PC-9 (cell line): ENCODE measurements at places on chromosomes 3 and 15.

- H3K36me3 ChIP-seq: no peaks in the 10 kb centered on the region
- no peaks in the 10 kb centered on the region for H3K27me3 ChIP-seq
- no peak overlapping the region for H3K27ac ChIP-seq
- H3K4me3 ChIP-seq: no peak overlapping the region
- no peaks in the 10 kb centered on the region for H3K4me1 ChIP-seq
Observed at GRCh38 chr3:131630807-131631206, 128.0 kb upstream of the MRPL3 start.

- no peaks in the 10 kb centered on the region for H3K27me3 ChIP-seq
- H3K4me3 ChIP-seq: no peak overlapping the region
- no peak overlapping the region for H3K27ac ChIP-seq
- no peaks in the 10 kb centered on the region for H3K4me1 ChIP-seq
- H3K36me3 ChIP-seq: no peaks in the 10 kb centered on the region
Observed at GRCh38 chr3:5103743-5104142, 18.3 kb upstream of the ARL8B start.

- H3K4me3 ChIP-seq: no peak overlapping the region
- no peak overlapping the region for H3K27ac ChIP-seq
- H3K27me3 ChIP-seq: no peaks in the 10 kb centered on the region
- no peak for DNase-seq
- H3K4me1 ChIP-seq: no peaks in the 10 kb centered on the region
Observed at GRCh38 chr3:188506446-188506845, 352.5 kb downstream of the LPP start.

GRCh38 chr15:28900041-28900891, 14.5 kb downstream of the APBA2 start:
- peaks cover 63% of the 10 kb centered on the region for H3K27me3 ChIP-seq
- no peak overlapping the region for H3K27ac ChIP-seq
- no peaks in the 10 kb centered on the region for H3K4me1 ChIP-seq
- DNase-seq: no peak
- H3K36me3 ChIP-seq: no peaks in the 10 kb centered on the region
- no peak overlapping the region for H3K4me3 ChIP-seq

- DNase-seq: no peak
- H3K4me3 ChIP-seq: no peak overlapping the region
- no peaks in the 10 kb centered on the region for H3K4me1 ChIP-seq
- peaks cover 31% of the 10 kb centered on the region for H3K27me3 ChIP-seq
- H3K36me3 ChIP-seq: no peaks in the 10 kb centered on the region
- H3K27ac ChIP-seq: no peak overlapping the region
Observed at GRCh38 chr15:52857937-52858781, 68.0 kb upstream of the ONECUT1 start.

DNA sequence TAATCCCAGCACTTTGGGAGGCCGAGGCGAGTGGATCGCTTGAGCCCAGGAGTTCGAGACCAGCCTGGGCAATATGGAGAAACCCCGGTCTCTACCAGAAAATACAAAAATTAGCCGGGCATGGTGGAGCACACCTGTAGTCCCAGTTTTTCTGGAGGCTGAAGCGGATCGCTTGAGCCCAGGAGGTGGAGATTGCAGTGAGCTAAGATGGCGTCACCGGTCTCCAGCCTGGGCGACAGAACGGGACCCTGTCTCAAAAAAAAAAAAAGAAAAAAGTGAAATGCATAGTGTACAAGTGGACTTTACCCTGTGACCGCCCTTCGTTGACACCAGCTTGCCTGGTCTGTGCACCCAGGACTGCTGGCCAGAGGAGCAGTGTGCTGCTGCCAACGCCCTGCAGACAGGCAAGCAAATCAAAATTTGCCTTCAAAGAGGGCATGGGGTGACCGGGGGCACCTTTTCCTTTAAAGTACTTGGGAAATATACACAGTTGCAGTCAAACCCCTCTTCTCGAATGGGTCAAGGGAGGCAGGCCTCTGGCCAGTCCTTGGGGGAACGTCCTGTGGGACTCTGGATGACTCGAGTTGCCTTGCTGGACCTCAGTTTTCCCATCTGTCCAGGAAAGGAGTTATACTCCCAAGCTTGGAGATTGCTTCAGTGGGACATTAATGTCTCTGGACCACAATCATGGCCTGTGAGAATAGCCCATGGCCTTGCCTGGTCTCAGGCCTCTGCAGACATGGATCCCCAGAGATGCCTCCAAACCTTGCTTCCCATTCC, 1.0 kb downstream of the XYLB start:
- 0 out of 2 replicates have a peak, but pooled peaks cover 5% of the 10 kb centered on the region for H3K36me3 ChIP-seq
- no peak for DNase-seq
- no peak overlapping the region for H3K27ac ChIP-seq
- H3K27me3 ChIP-seq: no peaks in the 10 kb centered on the region
- H3K4me3 ChIP-seq: peak overlapping the region; percentile 81

- peak overlapping the region; percentile 47 for H3K27ac ChIP-seq
- H3K4me3 ChIP-seq: no peak overlapping the region
- H3K27me3 ChIP-seq: no peaks in the 10 kb centered on the region
- peaks cover 22% of the 10 kb centered on the region for H3K4me1 ChIP-seq
- no peaks in the 10 kb centered on the region for H3K36me3 ChIP-seq
Observed at GRCh38 chr3:5143464-5143863, 21.4 kb downstream of the ARL8B start.

DNA sequence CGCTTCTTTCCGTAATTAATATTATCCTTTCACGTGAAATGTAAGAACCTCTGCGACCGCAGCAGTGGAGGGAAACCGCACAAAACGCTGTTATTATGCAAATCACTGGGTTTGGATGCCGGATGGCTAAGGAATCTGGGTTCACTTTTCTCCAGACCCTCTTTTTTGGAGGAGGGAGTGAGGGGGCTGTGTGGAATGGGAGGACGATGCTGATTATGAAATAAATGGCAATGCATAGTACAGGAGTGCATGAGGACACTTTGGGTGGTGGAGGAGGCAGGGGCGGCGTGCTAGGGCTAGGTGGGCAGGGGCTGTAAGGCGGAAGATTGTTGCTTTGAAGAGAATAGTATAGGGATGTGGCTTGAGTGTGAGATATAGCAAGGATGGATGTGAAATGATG, 1.8 kb downstream of the CADM2 start:
- H3K36me3 ChIP-seq: no peaks in the 10 kb centered on the region
- H3K4me1 ChIP-seq: no peaks in the 10 kb centered on the region; the same call in 1 of the 2 replicates

DNA sequence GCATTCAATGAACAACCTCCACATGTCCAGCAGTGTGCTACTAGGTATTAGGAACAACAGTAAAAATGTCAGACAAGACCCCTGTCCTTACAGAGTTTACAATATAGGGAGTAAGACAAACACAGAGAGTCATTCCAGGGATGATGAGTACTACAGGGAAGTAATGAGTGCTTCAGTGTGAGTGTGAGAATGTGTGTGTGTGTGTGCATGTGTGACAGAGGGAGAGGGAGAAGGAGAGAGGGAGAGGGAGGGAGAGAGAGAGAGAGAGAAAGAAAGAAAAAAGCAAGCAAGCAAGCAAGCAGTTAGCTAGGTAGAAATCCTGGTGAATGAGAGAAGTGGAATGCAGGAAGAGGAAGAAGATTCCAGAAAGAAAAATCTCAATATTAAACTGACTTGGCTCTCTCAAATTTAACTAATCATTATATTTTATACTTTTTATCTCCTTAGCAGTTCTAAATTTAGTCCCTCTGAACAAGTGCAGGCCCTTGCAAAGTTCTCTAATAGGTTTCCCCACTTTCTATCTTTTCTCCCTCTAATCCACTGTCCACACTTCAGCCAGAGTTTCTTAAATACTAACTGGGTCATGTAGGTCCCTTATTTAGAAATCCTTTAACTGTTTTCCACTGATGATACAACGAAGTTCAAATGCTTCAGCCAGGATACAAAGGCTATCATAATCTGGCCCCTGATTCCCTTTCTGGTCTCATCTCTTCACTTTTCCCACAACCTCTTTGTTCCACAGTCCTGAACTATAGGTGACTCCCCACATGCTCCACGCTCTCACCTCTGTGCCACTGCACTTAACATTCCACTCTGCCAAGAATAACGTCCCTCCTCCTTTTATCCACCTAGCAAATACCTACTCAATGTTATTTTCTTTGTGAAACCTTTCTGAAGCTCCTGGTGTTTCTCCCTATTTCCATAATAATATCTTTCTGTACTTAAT, 10.3 kb downstream of the DCBLD2 start:
- no peak overlapping the region for H3K27ac ChIP-seq
- H3K4me1 ChIP-seq: peaks cover 37% of the 10 kb centered on the region
- H3K36me3 ChIP-seq: peaks cover 38% of the 10 kb centered on the region
- no peak for DNase-seq
- no peak overlapping the region for H3K4me3 ChIP-seq
- H3K27me3 ChIP-seq: no peaks in the 10 kb centered on the region

DNA sequence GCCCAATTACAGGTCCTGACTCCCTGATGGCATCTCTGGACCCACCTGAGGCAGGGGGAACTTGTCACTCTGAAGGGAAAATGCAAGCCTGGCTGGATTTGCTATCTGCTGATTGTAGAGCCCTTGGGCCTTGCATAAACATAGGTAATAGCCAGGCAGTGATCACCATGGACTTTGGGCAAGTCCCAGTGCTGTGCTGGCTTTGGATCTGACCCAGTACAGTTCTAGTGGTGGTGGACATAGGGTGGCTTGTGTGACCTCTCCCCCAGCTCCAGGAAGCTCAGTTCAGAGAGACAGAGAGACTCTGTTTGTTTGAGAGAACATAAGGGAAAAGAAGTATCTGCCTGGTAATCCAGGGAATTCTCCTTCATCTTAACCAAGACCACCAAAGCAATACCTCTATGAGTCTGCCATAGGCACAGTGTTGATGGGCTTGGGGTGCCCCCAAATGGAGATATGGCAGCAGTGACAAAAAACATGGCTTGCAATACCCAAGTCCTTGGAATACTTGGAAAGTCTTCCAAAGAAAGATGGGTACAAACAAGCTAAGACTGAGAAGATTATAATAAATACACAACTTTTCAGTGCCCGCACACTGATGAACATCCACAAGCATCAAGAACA, 348.5 kb downstream of the PYDC2 start:
- no peak for DNase-seq
- no peaks in the 10 kb centered on the region for H3K4me1 ChIP-seq
- no peak overlapping the region for H3K27ac ChIP-seq
- H3K36me3 ChIP-seq: no peaks in the 10 kb centered on the region
- no peak overlapping the region for H3K4me3 ChIP-seq
- no peaks in the 10 kb centered on the region for H3K27me3 ChIP-seq

DNA sequence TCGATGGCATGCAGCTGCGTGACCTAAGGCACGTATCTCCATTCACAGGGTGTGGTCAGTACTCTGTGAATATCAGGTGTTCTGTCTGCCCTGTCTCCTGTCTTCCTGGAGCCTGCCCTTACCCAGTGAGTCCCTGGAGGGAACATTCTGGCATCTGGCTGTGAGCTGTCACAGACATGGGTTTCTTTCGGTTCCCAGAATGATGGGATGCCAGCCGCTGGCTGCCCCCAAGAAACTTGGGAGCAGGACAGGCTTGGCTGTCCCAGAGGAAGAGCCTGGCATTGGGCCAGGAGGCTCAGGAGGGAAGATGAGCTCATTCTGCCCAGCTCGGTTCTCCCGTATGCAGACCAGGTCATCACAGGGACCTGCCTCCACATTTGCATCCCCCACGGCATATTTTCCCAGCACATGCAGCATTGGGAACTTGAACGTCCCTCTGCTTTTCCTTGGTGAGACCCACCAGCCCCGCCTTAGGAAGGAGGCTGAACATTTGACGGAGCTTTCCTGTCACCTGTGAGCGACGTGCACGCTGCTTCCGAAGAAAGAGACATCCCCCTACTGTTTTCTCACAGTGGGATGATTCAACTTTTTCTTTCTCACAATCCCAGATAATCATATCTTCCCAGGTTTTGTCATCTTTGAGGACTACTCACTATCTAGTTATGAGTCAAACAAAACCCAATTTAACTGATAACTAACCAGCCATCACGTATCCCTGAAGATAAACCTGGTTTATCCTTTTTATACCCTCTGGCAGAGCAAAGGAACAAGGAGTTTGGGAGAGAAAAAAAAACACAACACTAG, 22.0 kb upstream of the PGPEP1L start:
- H3K4me1 ChIP-seq: no peaks in the 10 kb centered on the region
- H3K4me3 ChIP-seq: no peak overlapping the region
- no peak overlapping the region for H3K27ac ChIP-seq
- no peak for DNase-seq
- no peaks in the 10 kb centered on the region for H3K36me3 ChIP-seq

GRCh38 chr3:59285560-59285959, 235.7 kb upstream of the CFAP20DC start:
- no peaks in the 10 kb centered on the region for H3K36me3 ChIP-seq
- no peak overlapping the region for H3K4me3 ChIP-seq
- H3K27me3 ChIP-seq: peaks cover 4% of the 10 kb centered on the region; the same call in 1 of the 2 replicates
- no peaks in the 10 kb centered on the region for H3K4me1 ChIP-seq
- DNase-seq: no peak

- no peak overlapping the region for H3K27ac ChIP-seq
- no peaks in the 10 kb centered on the region for H3K36me3 ChIP-seq
- no peak for DNase-seq
- H3K4me3 ChIP-seq: no peak overlapping the region
- H3K27me3 ChIP-seq: no peaks in the 10 kb centered on the region
Observed at GRCh38 chr15:57198654-57199291, 177.5 kb upstream of the CGNL1 start.

DNA sequence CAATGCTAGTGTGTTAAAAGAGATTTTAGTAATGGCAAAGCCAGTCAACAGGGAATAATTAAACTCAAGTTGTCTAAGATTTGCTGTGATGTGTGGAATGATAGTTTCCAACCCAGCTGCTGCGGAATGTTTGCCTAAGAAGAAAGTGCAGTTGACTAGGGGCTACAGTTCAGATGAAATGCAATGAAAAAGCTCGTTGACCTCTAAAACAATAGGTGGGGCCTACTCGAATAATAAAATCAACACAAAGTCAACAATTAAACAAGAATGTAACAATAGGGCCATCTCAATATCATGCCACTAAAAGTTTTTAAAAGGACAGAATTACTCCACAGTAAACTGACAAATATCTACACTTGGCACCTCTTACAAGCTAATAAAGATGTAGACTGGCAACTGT, 484.2 kb downstream of the MECOM start:
- H3K36me3 ChIP-seq: no peaks in the 10 kb centered on the region
- peaks cover 5% of the 10 kb centered on the region; the same call in 1 of the 2 replicates for H3K4me1 ChIP-seq
- H3K27me3 ChIP-seq: no peaks in the 10 kb centered on the region
- H3K27ac ChIP-seq: no peak overlapping the region

DNA sequence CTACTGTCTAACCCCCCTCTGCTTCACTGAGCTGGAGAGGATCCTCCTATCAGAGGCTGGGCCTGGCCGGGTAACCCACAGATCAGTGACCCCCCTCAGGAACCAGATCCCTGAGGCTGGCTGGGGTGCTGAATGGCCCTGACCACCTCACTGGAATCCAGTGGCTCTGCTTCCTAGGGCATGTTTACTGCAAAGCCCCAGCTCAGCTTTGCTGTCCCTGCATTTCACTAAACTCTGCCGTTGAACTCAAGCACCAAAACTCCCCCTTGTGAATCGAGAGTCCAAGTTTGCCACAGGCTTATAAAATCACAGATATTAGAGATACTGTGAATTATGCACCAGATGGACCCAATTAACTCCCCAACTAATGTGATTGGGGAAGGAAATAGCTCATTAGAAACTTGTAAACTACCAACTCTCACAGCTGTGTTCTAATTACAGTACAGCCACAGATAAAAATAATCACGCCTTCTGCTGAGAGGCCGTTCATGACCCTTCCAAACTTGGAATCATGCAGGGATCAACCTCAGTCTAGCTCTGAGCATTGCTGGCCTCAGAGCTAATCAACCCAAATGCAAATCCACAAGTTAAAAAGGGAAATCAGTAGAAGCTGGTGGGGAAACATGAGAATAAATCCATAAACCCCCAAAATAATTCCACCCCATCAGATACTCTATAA, 47.0 kb downstream of the OCA2 start:
- no peak overlapping the region for H3K4me3 ChIP-seq
- H3K27ac ChIP-seq: no peak overlapping the region
- H3K36me3 ChIP-seq: no peaks in the 10 kb centered on the region
- no peaks in the 10 kb centered on the region for H3K4me1 ChIP-seq
